ENCODE measurements at places on chromosomes 1 and 21.

DNA sequence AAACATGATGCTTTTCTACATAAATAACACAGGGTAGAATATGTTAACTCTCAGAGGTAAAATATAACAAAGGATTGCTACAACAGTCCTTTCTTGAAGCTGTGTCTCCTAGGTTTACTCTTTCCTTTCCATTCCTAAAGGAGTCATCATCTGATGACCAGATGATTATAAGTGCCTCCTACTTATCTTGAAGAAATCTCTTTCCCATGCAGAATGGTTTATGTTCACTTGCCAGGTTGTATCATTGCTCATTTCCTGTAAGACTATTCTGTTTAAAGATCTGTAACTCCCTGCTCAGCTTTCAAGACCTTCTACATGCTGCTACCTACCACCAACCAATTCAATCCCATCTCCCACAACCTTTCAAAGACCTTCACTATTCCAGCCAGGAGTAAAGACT lies 51.5 kb upstream of the PTCH2 start:
- DNase-seq, result no peak

- no peak for DNase-seq
Measured at GRCh38 chr1:228781161-228781808, 46.0 kb downstream of the RHOU start.

- DNase-seq, result no peak
Measured at GRCh38 chr1:158689110-158689509, 2.6 kb upstream of the SPTA1 start.

GRCh38 chr1:81472387-81472786 lies 328.3 kb upstream of the ADGRL2 start:
- DNase-seq, result no peak

GRCh38 chr1:247156787-247157232 lies 15.0 kb downstream of the ZNF124 start:
- DNase-seq, result no peak

Data from activated naive CD4-positive, alpha-beta T cell (primary cell).